ENCODE measurements at places on chromosomes 3 and 15. TPM values are rescaled to one million over a fixed set of nuclear protein-coding genes. Genes with fewer than 3 reads are reported as not detected.

The TNFSF10 gene
- 6.3 TPM for total RNA-seq

The GOLGA6D gene
- total RNA-seq: 1.9 TPM

- no peak for DNase-seq
Measured at GRCh38 chr3:11768604-11769003, 78.1 kb downstream of the TAMM41 start.

The RARRES1 gene
- total RNA-seq: 2.6 TPM

- no peak for DNase-seq
Measured at GRCh38 chr15:58724466-58724865, 25.0 kb downstream of the ADAM10 start.

The C3orf20 gene
- total RNA-seq: not detected

DNA sequence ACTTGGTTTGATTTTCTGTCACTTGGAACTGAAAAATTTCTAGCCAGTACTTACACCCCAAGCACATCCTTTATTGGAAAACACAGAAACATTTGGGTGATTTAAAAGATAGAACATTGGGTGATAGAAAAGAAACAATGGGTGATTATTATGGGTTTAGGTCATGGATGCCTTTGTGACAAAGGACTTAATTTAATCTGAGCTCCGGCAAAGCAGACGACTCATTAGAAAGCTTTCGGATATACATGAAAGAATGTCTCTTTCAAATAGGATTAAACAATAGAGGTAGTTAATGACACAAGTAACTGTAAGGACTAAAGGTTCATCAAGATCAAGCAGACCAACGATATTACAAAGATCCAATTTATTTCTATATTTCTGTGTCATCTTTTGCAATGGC, 37.3 kb upstream of the CNTN4 start:
- no peak for DNase-seq

The ANKUB1 gene
- 40.9 TPM for total RNA-seq

DNA sequence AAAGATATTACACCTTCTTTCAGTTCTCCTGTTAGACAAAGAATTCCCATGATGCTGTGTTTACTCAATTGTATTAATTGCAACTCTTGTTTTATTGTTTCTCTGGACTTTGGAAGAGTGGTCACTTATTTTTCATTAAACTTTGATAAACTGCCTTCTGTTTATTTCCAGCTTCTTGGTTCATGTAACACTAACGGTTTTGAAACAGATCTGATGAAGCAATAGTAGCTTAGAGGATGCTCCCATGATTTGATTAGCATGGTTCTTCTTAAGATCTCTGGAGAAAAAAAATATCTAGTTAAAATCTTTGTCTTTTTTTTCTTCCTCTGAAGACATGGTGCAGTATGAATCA, 90.1 kb downstream of the FNDC3B start:
- no peak for DNase-seq

DNA sequence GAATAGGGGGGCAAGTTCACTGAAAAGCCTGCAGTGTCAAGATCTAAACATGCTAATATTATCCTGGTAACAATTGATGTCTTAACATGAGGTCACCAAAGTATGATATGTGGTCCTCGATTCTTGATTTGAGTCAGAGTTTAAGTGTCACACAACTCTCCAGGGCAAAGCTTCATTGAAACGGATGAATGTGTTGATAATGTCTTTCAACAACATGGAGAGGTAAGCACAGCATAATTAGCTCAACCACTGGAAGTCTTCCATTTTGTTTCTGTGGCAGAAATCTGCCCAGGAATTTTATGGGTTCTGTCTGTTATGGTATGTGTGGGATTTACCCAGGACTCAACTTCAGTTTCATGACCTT, 591.5 kb downstream of the ZNF385D start:
- DNase-seq: no peak

DNA sequence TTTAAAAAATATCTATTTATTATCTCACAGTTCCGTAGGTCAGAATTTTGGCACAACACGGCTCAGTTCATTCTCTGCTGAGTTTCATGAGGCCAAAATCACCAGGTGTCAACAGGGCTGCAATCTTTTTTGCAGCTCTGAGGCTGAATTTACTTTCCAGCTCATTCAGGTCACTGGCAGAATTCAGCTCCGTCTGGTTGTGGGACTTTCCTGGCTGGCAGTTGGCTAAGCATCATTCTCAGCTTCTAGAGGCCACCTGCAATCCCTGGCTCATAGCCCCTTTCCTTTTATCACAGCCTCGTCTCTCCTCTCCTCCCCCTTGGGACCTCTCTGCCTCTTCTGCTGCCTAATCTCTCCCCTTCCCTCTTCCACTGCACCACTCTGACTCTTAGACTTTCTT, 174.0 kb upstream of the WNT5A start:
- DNase-seq: no peak

DNA sequence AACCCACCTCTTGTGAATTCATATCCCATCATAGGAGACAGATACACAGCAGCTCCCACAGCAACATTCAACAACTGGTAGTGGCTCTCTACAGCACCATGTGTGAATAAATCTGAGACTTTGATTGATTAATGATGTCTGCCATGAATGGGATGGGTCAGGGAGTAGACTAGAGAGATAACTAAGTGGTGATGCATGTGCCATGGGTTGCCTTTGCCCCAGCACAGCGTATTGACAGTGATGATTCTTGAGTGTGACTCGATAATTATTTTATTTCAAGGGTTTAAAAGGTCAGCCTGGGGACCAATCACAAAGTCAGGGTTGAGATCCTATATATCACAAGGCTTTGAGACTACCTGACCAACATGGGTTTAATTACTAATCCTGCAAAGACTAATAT, 295.9 kb downstream of the PTPRG start:
- no peak for DNase-seq

The GNAT1 gene
- total RNA-seq: not detected

DNA sequence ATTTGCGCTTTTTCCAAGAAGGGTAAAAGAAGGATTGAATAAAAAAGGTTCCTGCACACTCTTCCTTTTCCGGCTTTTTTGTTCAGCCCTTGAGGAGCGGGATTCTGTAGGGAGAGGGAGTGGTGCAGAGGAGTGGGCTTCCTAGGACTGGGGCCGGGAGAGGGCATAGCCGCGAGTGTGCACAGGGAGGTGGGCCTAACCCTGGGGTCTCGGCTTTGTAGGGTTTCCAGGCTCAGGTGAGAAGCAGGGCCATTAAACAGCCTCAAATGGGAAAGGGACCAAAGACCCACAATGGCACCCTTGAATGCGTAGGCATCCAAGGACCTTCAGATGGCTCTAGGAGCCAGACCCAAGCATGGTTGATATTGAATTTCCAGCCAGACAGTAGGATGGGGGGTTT, 35.4 kb upstream of the RAB6B start:
- no peak for DNase-seq

- DNase-seq: no peak
Measured at GRCh38 chr3:173510565-173510964, 113.0 kb downstream of the NLGN1 start.

The DLEC1 gene
- total RNA-seq: 0.24 TPM

- DNase-seq: peak; percentile 32
Measured at GRCh38 chr15:67510597-67511190, 10.2 kb upstream of the C15orf61 start.

GRCh38 chr3:64667138-64667537, 20.7 kb downstream of the ADAMTS9 start:
- DNase-seq: no peak

DNA sequence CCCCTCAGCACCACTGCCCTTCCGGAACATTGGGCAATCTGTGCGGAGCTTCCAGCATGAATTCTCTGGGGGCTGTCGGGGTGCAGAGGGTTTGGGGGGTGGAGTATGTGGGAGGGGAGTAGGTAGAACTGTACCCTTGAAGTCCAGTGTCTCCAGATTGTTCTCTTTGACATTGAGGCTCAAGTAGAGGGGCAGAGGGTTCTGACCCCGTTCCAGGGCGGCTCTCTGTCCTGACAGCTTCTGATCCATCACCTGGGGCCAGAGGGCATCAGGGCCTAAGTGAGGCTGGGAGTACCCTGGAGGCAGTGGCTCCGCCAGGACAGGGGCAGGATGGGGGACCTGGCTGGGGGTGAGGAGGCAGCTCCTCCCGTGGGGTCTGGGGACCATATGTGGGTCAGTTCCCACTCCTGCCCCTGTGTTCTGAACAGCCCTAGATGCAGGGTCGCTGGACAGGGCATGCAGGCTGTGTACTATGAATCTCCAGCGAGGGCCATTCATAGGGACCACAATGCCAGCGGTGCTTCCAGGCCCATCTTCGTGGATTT, 22.1 kb downstream of the PLA2G4D start:
- DNase-seq: no peak

DNA sequence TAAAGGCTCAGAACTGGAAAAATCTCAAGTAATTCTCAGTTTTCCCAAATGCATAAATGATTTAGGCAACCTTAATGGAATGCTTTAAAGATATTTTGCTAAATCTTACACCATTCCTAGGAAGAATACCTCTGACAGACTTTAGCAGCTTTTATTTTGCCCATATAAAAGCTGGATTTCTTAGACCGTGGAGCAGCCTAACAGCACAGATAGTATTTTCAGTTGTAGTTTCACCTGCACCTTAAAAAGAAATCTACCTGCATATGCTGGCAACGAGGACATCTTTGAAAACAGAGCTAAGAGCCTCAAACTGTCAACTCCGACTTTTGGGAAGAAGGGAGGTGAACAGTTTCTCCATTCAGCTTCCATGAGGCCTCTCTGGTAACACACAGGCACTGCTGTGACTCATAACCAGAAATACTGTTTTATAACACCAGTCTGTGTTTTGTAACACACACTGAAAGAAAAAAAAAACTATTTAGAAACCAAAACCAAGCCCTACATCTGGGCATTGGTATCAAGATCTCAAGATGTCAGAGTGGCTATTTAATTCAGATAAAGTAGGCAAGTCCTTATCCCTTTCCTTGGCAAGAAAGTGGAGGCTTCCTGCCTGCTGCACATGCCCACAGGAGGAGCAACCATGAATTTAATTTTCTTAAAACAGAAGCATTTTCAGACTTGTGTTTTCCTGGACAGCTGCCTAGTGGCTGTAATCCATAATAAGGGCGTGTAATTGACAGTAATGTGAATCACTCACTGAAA, 181.5 kb upstream of the ICE2 start:
- peak; percentile 92 for DNase-seq

The PIGBOS1 gene
- 14.0 TPM for total RNA-seq

DNA sequence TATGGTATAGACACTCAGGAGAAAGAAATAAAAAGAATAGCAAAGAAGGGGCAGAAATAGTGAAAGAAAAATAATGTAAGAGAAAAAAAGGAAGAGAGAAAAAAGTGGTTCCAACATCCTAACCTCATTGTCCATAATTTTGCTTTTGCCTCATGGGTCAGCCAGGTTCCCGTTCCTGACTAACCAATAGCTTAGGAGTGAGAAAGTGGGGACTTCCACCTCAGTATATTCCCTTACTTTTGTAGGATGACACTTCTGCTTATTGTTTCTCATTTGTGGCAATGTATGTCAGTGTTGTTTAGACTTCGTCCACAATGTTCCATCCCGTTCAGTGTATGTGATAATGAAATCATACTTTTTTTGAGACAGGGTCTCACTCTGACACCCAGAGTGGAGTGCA, 9.3 kb upstream of the SLC12A8 start:
- DNase-seq: no peak

The AADACL2 gene
- total RNA-seq: 8.7 TPM

The RAB11A gene
- total RNA-seq: 54.2 TPM

- DNase-seq: no peak
Measured at GRCh38 chr3:48370333-48370713, 1.7 kb upstream of the FBXW12 start.

GRCh38 chr15:100253640-100254039, 88.1 kb downstream of the ADAMTS17 start:
- DNase-seq: no peak

The RTP1 gene
- not detected for total RNA-seq

The GREM1 gene
- total RNA-seq: 3.6 TPM

- DNase-seq: no peak
Measured at GRCh38 chr3:65402597-65402996, 636.1 kb downstream of the MAGI1 start.

The COMMD4 gene
- 35.9 TPM for total RNA-seq

The TRIP4 gene
- total RNA-seq: 13.5 TPM

GRCh38 chr3:134829721-134830120, 34.7 kb downstream of the EPHB1 start:
- DNase-seq: no peak

The USP50 gene
- not detected for total RNA-seq

The DZIP1L gene
- 15.9 TPM for total RNA-seq

- DNase-seq: no peak
Measured at GRCh38 chr3:186633481-186633880, 6.7 kb upstream of the FETUB start.

DNA sequence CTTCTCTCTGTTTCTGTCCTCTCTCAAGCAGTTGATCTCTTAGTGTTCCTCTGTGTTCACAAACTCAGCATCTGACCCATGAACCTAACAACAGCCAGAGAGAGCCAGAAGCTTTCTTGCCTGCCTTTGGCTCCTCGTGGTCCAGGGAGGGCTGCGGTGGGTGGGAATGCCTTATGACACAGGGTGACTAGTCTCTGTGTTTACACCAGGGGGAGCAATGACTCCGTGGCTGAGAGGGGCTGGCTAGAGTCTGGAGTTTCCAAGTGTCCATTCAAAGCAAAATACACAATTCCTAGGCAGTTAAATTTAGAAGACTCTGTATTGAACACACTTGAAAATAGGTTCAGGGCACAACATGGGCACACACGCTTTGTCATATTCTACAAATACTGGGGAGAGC, 370.0 kb upstream of the FRG2C start:
- peak; percentile 38 for DNase-seq

DNA sequence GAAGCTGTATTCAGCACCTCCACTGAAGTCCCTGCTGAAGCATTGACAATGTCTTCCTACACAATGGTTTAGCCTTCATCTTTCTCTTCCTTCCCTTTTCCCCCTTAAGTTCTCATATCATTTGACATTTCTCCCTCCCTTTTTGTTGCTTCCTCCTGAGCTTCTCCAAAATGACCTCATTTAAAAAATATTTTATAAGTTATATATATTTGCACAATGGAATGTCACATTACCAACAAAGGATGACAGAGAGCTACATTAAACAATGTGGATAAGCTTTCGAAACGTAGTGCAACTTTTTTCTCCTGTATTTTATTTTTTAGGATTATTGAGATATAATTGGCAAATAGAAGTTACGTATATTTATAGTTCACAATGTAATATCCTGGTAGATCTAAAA, 13.2 kb upstream of the DLG1 start:
- DNase-seq: no peak

DNA sequence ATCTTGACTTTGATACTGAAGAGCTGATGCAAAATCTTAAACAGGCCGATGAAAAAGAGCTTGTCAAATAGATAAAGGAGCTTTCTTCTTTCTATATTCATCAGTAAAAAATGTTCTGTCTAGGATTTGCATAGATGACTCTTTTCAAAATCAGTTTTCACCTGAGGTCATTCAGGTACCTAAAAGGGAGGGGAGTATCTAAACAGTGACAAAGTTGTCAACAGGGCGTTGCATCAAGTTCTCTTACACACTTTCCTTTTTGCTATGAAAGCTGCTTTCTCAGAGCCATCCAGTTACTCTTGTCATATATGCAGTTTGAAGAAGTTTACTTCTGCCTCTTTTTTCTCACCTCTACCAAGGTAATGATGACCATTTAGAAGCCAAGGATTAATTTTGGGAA, 60.0 kb downstream of the AKAP13 start:
- DNase-seq: no peak

- no peak for DNase-seq
Measured at GRCh38 chr3:129783470-129783869, 110.0 kb downstream of the TMCC1 start.

The CCR3 gene
- total RNA-seq: 41.7 TPM

The GP5 gene
- total RNA-seq: 0.72 TPM

The CPLX3 gene
- 0.72 TPM for total RNA-seq

Measured in umbilical cord (tissue), 2 donors.